ENCODE measurements at places on chromosomes 5 and 9.

DNA sequence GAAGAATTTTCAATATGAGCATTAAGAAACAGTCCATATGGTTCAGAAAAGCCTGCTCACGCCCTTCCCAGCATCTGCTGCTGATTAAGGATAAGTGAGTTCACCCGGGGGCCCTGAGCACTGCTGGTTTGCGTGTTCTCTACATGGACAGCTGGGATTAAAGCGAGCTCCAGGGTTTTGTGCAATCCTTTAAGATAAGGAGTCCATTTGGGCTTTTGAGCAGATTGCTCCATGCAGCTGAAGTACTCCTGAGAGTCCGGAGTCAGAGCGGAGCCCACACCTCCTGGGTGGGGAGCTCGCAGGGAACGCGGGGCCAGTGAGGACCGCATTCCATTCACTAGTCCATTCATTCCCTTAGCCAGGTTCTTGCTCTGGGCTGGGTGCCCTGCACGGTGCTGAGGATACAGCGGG, 149.3 kb upstream of the COL5A1 start:
- DNase-seq: no peak

GRCh38 chr5:128007939-128008338, 75.6 kb upstream of the SLC12A2 start:
- no peak for DNase-seq

- DNase-seq: no peak
These were observed 88.1 kb downstream of the PCSK1 start for GRCh38 chr5:96344678-96345577.

DNA sequence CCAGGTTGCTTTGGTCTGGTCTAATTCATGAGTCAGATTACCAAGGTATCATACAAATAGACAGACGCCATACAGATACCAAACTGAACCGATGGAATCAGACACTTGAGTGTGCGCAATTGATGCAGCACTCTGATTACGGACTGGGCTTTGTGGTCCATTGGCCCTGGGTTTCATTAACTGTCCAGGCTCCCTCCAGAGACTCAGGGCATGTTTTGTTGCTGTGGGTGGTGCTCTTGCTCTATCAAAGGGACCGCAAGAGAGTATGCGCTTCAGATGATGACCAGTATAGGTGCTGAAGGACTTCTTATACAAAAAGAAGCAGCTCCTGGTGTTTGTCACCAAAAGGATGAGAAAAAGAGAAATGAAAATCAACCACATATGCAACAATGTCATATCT, 36.9 kb upstream of the ANKRD55 start:
- DNase-seq: no peak

DNA sequence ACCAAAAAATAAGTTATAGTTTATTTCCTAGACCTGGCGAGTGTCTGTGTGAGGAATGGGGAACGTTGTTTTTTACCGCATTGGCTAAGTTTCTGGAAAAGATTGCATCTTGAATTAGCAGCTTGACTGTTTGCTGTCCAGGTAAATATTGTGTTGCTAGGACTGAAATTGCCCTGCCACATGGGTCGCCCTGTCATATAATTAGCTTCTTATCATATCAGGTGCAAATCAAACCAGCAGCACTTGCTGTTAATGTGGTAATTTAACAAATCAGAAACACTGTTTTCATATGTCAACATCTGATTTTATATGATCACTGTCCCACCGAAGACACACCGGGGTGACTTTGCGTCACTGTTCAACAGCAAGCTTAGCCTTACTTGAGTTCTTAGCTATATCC, 63.7 kb upstream of the ZNF622 start:
- no peak for DNase-seq

DNA sequence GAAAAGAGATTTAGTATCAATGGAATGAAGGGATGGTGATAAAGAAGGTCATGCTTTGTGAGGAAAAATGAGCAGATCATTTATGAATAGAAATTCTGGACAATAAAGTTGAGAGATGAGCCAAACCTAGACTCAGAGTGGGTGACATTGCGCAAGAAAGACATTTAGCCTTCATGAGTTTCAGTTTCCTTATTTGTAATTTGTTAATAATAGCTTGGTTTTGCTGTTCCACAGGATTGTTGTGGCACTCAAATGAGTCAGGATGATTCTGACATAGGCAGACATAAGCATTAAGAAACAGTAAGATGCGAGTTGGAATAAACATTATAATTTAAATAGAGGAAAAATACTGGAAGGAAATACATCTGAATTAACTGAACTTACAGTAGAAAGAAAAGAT, 34.8 kb downstream of the ITGA2 start:
- DNase-seq: no peak

DNA sequence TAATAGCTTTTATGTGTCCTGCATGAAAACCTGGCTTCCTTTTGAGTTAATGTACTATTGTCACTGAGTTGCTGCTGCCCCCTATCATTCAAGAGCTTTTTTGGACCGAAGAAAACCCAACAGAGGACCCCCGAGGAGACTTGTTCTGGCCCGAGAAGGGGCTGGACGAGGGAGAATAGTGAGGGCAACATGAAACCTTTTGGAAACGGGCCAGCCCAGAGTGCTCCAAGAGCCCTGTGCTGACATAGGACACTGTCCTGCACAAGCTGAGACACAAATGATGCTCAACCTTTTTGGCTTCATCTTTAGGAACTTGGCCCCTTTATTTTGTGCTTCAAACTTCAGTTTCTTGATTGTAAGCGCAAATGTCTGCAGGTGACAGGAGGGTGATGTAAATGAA, 4.0 kb upstream of the GADD45G start:
- no peak for DNase-seq

GRCh38 chr9:4430432-4431261, 59.6 kb upstream of the SLC1A1 start:
- no peak for DNase-seq

DNA sequence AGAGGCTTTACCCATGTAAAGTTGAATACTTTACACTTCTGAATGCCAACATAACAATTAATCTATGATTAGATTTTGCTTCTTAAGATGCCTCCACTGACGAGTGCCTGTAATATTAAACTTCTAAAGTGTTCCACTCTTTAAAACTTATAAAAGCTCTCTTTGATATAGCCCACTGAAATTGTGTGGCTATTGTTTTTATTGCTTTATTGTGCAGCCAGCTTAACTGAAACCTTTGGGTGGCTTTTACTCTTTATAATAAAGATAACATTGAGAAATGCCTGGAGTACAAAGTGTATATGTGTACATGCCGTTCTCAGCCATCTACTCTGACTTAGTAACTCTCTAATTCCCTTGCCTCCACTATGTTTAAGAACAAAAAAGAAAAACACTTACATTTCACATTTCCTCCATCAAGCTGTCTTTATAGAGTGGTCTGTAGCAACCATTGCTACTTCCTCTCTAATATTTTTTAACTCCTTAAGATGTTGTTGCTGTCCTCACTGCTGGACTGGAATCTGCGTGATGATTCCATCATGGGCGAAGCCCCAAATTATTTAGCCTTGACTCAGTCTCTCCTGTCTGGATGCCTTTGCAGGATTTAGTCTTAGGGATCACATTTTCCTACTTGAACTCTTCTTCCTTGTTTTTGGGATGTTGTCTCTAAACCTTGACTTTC, 9.1 kb downstream of the PIK3R1 start:
- DNase-seq: no peak

- no peak for DNase-seq
These were observed 29.1 kb downstream of the FGD3 start for GRCh38 chr9:92976431-92976830.

DNA sequence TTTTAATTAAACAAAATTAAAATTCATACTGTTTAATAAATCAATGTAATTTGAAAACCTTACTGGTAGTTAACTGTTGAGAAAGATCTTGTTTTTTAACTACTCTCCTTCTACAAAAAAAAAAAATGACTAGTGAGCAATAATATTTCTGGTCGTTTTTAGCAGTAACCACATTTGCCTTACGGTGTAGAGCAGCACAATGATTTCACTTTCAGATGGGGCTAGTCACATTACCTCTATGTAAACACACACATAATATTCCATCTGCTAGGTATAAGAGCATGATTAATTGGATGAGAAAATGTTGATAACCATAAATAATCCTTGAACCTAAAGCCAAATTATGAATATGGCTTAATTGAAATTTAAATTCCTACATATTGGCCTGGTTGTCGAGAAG, 198.1 kb downstream of the CHSY3 start:
- no peak for DNase-seq

- DNase-seq: no peak
These were observed 95.4 kb downstream of the JAKMIP2 start for GRCh38 chr5:147687118-147687517.

- DNase-seq: no peak
These were observed 49.4 kb upstream of the SPATA31C2 start for GRCh38 chr9:88187631-88188030.

DNA sequence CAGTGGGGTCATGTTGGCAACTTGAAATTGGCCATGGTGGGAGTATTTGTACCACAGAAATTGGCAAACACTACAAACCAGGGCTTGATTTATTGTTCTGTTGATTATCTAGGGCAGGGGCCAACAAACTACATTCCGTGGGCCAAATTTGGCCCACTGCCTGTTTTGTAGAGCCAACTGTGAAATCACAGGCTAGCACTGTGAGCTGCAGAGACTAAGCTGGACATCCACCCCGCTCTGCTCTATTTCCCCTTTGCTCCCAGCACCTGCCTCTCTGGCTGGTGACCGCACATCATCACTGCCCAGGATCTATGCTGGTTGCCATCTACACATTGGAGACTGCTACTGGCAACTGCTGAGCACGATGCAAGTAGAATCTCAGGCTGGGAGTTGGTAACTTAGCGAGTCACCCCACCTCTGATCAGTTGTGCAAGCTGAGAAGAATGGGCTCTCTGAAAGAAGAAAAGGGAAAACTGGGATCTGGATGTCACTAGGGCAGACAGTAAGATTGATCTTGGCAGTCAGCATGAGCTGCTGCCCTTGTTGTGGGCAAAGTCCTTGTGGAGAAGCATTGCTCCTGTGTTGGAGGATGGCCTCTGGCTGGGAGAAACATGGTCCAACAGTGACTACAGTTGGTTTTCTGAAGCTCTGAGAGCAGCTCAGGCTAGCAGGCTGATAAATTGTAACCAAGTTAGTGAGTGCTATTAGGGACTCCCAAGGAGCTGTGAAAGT, 144.7 kb upstream of the RAD23B start:
- no peak for DNase-seq

GRCh38 chr9:114299286-114300152, 23.4 kb upstream of the ORM1 start:
- DNase-seq: no peak

GRCh38 chr9:112864403-112864802, 26.3 kb downstream of the SLC46A2 start:
- DNase-seq: no peak

DNA sequence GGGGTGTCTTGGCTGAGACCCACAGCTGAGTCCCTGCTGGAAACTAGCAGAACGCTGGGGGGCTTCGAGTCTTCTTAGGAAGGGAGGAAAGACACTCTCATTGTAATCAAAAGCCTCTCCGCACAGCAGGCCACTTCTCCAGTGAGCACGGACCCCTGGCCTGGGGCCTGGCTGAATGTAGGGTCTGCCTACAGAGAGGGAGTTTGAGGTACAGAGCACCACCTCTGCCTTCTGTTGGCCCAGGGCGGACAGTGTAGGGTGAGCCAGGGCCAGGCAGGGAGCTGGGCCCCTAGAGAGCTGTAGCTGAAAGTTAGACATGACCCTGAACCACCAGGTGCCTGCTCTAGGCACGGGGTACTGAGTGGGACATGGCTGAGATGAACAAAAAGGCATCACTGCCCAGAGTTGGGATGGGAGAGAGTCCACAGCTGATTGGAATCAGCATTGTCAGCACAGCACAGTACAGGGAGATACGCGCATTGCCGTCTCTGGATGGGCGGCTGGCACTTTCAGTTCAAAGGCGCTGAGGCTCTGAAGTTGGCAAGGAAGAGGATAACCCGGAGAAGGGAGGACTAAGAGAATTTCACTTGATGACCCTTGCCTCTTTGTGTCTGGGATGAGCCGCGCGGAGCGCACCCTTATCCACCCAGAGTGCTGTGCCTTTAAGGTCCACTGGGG, 363 bp upstream of the SLC25A48 start:
- DNase-seq: no peak

- DNase-seq: no peak
These were observed 954.8 kb upstream of the C9orf72 start for GRCh38 chr9:28528049-28528448.

GRCh38 chr9:95048225-95049087, 269.1 kb downstream of the FANCC start:
- DNase-seq: no peak

GRCh38 chr5:114734238-114734637, 372.4 kb downstream of the KCNN2 start:
- no peak for DNase-seq

GRCh38 chr9:100579665-100580064, 1.8 kb downstream of the CAVIN4 start:
- no peak for DNase-seq

DNA sequence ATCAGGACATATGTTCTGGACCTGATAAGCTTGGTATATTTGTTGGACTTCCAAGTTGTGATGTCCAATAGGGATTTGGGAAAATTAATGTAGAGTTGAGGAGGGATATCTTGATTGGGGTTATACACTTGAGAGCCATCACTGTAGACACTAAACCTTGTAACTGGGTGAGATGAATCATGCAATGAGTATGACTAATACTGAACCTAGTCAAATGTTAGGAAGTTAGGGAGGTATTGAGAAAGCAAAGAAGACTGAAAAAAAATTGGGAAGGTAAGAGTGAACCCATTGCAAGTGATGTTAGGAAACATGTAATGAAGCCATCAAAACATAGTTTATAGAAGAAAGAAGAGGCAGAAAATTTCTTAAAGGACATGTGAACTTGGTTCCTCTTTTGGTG, 668.4 kb upstream of the CDH9 start:
- no peak for DNase-seq

- DNase-seq: peak; percentile 25
These were observed 237.4 kb downstream of the GOLPH3 start for GRCh38 chr5:31936683-31937082.

- DNase-seq: no peak
These were observed 164.7 kb downstream of the GRIA1 start for GRCh38 chr5:153655201-153655510.

GRCh38 chr9:15856591-15856990, 303.7 kb downstream of the CCDC171 start:
- DNase-seq: no peak
